Heart left ventricle (tissue), 16 donors: ENCODE measurements at places on chromosomes 2 and 18. TPM values are rescaled to one million over a fixed set of nuclear protein-coding genes. Genes with fewer than 3 reads are reported as not detected.

Gene MYCN
- total RNA-seq = 0.38 TPM

DNA sequence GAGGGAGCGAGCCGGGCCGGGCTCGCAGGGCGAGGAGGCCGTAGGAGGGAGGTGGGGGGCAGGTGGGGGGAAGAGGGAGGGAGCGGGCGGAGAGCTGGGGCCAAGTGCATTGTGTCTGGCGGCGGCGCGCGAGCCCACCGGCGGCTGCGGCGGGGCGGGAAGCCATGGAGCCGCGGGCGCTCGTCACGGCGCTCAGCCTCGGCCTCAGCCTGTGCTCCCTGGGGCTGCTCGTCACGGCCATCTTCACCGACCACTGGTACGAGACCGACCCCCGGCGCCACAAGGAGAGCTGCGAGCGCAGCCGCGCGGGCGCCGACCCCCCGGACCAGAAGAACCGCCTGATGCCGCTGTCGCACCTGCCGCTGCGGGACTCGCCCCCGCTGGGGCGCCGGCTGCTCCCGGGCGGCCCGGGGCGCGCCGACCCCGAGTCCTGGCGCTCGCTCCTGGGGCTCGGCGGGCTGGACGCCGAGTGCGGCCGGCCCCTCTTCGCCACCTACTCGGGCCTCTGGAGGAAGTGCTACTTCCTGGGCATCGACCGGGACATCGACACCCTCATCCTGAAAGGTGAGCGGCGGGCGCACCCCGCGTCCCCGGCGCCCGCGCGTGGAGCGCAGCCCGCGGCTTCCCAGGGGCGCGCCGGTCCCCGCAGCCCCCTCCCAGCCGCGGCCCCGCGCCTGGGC lies at the start of gene TMEM178A:
Gene TMEM178A (plus strand): TSS at position 107 of the 680 bp plus-strand sequence. CDS start 58 bp downstream, at position 165.
- no peak for DNase-seq

GRCh38 chr2:165161510-165161909 lies 42.3 kb downstream of the SCN3A start:
- no peak for DNase-seq

- DNase-seq = no peak
Measured at GRCh38 chr18:73793386-73793785, 354.2 kb downstream of the FBXO15 start.

- DNase-seq = no peak
Measured at GRCh38 chr2:142791335-142791734, 86.1 kb upstream of the KYNU start.

Gene NEB
- total RNA-seq = 0.72 TPM

GRCh38 chr2:73896362-73897239 lies 3.8 kb downstream of the ACTG2 start:
- peak; percentile 20 for DNase-seq

GRCh38 chr2:64950226-64951160 lies 38.7 kb upstream of the SLC1A4 start:
- DNase-seq = no peak

- DNase-seq = peak; percentile 72
Measured at GRCh38 chr2:159904959-159905305, 106.9 kb upstream of the CD302 start.

- peak; percentile 36 for DNase-seq
Measured at GRCh38 chr2:162301151-162301804, 17.2 kb downstream of the IFIH1 start.

Gene SERPINB3
- not detected for total RNA-seq

- no peak for DNase-seq
Measured at GRCh38 chr18:48838921-48839818, 111.6 kb downstream of the SMAD7 start.

GRCh38 chr18:78918707-78919106 lies 60.9 kb upstream of the SALL3 start:
- DNase-seq = no peak

GRCh38 chr2:25558262-25558661 lies 115.1 kb downstream of the DTNB start:
- DNase-seq = no peak

Gene TLK1
- 25.3 TPM for total RNA-seq

Gene RAPGEF4
- 3.5 TPM for total RNA-seq

Gene RASGRP3
- total RNA-seq = 61.4 TPM

Gene USP14
- 56.6 TPM for total RNA-seq

- no peak for DNase-seq
Measured at GRCh38 chr2:201260302-201260800, at the start of gene CASP8. Gene CASP8 (plus strand): TSS chr2:201260536. CDS start chr2:201266487, 5,951 bp downstream.

Gene DCDC2C
- total RNA-seq = not detected

GRCh38 chr2:197515315-197515738 lies 539 bp upstream of the MOB4 start:
- DNase-seq = no peak

DNA sequence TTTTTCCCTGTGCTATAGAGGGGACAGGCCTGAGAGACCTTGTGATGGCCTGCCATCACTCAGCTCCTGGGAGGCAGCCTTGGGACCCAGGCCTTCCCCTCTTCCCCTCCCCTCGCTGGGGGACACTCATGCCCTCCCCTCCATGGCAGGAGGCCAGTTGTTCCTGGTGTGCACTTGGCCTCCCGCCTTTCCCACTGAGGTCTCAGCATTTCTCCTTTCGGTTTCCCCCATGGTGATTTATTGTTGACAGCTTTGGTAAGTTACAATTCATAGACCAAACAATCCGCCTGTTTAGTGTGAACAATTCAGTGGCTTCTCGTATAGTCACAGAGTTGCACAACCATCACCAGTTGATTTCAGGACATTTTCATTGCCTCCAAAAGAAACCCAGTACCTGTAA lies 10.2 kb upstream of the CNDP1 start:
- peak; percentile 65 for DNase-seq
